Activated CD8-positive, alpha-beta memory T cell treated with anti-CD3 and anti-CD28 coated beads, Interleukin-2, amount 50 U/mL, for 48 hours (primary cell): ENCODE measurements at places on chromosomes 11 and 22.

DNA sequence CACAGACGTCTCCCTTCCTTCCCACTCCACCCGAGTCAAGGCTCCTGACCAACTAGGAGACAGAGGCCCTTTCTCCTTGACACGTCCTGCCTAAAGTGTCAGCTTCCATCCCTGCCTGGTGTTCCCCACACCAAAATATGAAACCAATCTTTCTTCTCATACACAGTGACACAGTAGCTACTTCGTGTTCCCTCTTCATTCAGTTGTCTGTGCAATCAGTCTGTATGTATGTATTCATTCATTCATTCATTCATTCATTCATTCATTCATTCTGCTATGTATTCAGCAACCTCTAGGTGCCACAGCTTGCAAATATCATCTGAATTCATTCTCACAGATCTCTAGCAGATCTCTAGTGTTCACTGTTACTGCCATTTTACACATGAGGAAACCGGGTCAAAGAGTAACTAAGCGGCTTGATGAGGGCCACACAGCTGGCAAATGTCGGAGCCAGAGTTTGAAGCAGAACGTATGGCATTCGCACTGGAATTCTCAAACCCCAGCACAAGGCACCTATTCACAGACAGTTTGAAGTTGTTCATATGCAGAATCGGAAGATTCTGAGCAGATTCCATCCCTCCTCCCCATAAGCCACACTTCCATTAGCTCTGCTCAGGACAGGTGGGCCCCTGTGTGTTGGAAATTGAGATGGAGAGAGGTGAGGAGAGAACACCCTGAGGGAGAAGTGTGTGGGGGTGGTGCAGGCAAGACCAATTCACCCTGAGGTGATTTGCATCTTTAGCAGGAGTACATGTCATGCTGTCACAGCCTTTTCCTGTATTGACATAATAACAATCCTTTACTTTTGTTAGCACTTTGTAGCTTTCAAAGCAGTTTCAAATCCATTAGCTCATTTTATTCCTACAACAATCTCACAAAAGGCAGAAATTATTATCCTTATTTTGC lies 275.7 kb downstream of the ST3GAL4 start:
- DNase-seq, result no peak

GRCh38 chr11:111814557-111815320 lies 48.5 kb upstream of the PPP2R1B start:
- no peak for DNase-seq

DNA sequence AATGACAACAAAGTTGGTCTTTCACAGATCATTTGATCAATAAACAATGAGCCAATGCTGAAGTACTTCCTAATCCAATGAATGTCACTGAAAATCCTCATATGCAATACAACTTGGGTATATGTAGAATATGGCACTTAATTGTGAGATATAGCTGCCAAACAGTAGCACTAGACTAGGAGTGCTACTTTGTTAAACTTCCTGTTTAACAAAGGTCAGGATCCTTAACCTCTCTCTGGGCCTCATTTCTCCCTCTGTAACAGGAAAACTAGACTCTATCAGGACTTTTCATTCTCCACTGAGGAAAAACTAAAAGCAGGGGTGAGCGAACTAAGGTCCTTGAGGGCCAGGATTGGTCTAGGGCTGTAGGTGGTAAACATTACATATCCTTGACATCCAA lies 56.1 kb downstream of the PITPNB start:
- no peak for DNase-seq

GRCh38 chr11:64292460-64293254 lies 1.6 kb downstream of the KCNK4 start:
- no peak for DNase-seq

GRCh38 chr11:128327274-128327673 lies 260.1 kb downstream of the ETS1 start:
- DNase-seq, result no peak
